H1 (cell line): ENCODE measurements at places on chromosomes 1 and 21. TPM values are rescaled to one million over a fixed set of nuclear protein-coding genes. Genes with fewer than 3 reads are reported as not detected.

- no peak overlapping the region for H3K27ac ChIP-seq
- no peaks in the 10 kb centered on the region for H3K4me1 ChIP-seq
- DNase-seq: no peak
- no peaks in the 10 kb centered on the region for H3K36me3 ChIP-seq
- no peaks in the 10 kb centered on the region for H3K27me3 ChIP-seq
Observed at GRCh38 chr1:214066936-214067335, 79.2 kb downstream of the PROX1 start.

- no peaks in the 10 kb centered on the region for H3K27me3 ChIP-seq
- H3K4me1 ChIP-seq: no peaks in the 10 kb centered on the region
- no peak overlapping the region for H3K27ac ChIP-seq
- H3K36me3 ChIP-seq: no peaks in the 10 kb centered on the region
- H3K4me3 ChIP-seq: no peak overlapping the region
Observed at GRCh38 chr1:167052389-167052788, 37.8 kb downstream of the GPA33 start.

DNA sequence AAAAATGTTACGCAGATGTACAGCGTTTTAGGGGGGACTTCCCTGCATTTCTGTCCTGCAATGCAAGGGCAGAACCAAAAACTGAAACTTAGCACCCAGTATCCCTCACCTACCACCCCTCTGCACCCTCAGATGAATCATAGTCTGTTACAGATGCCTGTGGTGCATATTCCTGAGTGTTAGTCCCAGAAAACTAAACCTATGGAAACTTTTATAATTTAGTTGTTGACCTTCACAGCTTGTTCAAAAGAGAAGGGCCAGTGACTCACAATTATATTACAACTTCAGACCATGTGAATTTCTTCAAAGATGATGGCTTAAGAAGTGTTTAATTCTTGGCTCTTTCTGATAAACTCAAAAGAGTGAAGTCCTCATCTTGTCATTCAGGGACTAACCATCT lies 5.8 kb downstream of the PTGER3 start:
- H3K4me3 ChIP-seq: no peak overlapping the region
- peaks cover 5% of the 10 kb centered on the region for H3K27me3 ChIP-seq
- no peaks in the 10 kb centered on the region for H3K36me3 ChIP-seq

DNA sequence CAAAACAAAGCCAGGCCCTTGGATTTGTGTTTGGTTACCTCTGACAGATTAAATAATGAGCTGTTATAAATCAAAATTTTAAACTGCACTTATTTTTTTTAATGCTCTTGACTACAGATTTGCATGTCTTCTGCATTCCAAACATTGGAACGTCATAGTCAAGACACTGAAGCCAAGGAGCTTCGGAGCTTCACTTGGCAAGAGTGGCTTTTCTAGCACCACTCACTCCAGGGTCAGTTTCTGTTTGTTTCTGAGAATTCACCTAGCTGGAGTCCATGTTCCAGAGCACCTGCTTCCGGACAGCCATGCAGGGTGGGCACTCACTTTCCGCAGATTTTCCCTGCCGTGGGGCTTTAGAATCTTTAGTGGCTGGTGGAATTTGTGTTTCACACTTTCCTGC lies 202.9 kb downstream of the ZP4 start:
- H3K4me3 ChIP-seq: no peak overlapping the region
- no peaks in the 10 kb centered on the region for H3K27me3 ChIP-seq
- DNase-seq: no peak
- H3K27ac ChIP-seq: no peak overlapping the region
- no peaks in the 10 kb centered on the region for H3K4me1 ChIP-seq
- no peaks in the 10 kb centered on the region for H3K36me3 ChIP-seq

DNA sequence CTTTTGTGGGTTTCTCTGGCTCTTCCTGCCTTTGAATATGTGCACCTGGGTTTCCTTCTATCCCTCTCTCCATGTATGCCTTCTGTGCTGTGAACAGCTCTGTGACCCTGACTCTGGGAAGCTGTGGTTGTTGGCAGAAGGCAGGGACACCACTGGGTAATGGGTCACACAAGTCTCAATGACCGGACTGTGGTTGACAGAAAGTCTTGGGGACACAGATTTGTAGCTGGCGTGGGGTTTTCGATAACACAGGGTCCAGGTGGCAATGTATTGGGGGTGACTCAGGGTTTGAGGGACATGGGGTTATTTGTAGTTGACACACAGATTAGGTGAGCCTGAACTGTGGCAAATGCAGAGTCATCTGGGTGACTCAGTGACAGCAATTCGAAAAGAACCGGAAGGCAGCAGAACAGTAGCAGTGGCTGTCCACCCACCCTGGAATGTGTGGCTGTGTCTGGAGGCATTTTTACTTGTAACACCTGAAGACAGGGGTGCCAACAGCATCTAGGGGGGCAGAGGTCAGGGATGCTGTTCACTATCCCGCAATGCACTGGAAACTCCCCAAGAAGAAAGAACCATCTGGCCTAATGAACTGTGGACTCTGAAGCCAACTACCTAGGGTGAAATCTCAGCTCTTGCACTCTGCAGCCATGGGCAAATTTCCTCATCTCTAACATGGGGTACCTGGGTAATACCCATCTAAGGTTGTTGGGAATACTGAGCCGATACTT lies 13.0 kb upstream of the SLC6A9 start:
- no peaks in the 10 kb centered on the region for H3K4me1 ChIP-seq
- no peaks in the 10 kb centered on the region for H3K36me3 ChIP-seq
- H3K4me3 ChIP-seq: no peak overlapping the region
- no peaks in the 10 kb centered on the region; the same call in 1 of the 2 replicates for H3K27me3 ChIP-seq
- H3K27ac ChIP-seq: no peak overlapping the region
- DNase-seq: no peak

Gene BGLAP
- total RNA-seq: 0.78 and 1.2 TPM in 2 replicates

Gene GPR52
- 0.63 TPM in 1 of 2 replicates, not detected in the other for total RNA-seq
